ENCODE measurements at places on chromosomes 11 and 22.

DNA sequence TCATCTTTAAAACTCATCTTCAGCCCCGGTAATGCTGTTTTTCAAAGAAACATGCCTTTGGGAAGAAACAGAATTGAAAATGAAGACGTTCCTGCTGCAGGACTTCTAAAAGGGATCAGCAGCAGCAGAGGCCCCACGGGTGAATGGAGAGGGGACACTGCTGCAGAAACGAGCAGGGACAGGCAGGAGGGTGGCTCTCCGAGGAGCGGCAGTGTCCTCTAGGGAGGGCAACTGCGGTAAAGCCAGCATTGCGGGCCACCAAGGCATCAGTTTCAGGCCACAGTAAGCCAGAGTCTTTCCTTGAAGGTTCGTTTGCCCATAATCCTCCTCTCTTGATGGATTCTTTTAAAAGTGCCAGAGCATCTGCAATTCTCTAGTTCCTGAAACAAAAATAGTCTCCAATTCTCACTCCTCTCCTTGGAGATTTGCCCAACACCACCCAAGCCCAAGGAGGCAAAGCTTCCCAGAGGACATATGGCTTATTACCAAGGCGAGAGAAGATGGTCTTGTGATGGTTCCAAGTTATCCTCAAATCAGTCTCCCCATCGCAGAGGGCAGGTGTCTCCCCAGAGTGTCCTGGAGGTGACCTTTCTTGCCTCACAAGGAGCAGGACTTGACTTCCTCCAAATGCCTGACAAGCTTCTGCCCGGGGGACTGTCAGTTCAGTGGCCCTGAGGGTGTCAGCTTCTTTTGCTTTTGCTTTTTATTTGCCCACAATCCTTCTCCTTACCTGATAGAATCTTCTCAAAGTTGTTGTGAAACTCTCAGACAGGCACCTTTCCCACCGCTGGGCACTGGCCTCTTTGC, 341.1 kb upstream of the B3GAT1 start:
- no peak for DNase-seq

- no peak for DNase-seq
Observed at GRCh38 chr11:130037881-130038585, 31.7 kb upstream of the APLP2 start.

DNA sequence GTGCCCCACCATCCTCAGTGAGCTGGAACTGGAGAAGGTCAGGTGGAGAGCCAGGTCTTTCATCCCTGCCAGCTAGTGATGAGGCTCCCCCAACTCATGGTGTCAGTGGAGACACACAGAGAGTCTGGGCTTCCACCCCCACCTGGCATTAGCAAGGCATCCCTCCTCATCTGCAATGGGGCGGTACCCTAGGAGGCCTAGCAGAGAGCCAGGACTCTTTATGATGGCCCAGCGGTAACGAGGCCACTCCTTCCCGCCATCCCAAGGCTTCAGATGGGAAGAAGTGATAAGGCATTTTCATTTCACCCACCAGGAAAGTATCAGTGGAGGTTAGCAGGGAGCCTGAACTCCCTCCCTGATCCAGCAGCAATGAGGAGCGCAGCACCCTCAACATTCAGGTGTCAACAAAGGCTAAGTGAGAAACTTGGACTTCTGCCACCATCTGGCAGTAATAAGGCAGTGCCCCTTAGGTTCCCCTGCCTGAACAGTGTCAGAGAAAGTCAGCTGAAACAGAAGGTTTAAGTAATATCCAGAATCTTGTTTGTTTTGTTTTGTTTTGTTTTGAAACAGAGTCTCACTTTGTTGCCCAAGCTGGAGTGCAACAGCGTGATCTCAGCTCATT, 40.5 kb upstream of the FBLN1 start:
- DNase-seq: peak; percentile 19

DNA sequence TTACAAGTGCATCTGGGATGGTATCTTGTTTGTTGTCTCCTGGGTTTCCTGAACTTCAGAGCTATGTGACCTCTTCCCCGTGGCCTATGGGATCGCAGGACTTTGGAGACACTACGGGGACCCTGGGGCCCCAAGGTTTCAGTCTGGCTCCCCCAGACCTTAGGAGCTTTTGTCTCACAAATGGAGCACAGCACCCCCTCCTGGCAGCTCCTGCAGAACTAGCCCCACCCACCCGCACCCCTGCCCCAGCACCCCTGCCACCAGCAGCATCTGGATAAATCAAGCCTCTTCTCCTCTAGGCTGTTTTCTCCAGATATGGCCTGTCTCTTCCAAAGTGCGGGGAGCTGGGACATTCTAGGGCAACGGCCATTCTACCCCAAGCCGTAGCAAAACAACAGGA, 10.4 kb downstream of the RCOR2 start:
- DNase-seq: no peak
